Foreskin fibroblast (primary cell): ENCODE measurements at places on chromosomes 4 and X.

GRCh38 chrX:118824173-118824730, 628 bp downstream of the ZCCHC12 start:
- DNase-seq = no peak

DNA sequence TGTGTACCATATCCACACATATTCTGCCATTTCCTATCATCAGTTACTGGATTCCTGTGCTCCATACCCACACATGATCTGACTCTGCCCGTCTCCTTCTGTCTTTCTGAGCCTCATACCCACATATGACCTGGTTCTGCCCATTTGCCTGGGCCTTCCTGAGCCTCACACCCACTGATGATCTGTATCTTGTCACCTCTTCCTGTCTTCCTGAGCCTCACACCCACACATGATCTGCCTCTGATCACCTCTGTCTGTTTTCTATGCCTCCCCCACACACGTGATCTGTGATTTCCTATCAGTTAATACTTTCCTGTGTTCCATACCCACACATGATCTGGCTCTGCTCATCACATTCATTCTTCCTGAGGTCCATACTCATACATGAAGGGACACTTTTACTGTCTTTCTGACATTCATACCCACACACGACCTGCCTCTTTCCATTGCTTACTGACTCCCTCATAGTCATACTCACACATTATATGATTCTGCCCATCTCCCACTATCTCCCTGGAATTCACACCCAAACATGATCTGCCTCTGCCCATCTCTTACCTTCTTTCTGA, 32.5 kb downstream of the SCML1 start:
- DNase-seq = no peak

DNA sequence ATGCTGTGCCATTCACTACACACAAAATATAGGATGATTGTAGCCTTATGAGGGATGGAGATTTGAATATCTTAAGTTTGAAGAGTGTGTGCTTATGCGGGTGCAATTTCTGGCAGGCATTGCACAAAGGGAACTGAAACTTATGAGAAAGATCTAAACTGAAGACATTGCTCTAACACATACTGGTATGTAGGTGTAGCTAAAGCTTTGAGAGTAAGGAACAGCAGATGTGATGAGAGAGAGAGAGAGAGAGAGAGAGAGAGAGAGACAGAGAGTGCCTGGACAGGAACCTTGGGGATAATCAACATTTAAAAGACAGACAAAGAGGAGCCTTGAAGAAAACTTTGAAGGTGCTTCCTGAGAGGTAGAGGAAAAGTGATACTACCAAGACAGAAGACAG, 379.7 kb downstream of the SPRY1 start:
- DNase-seq = no peak

DNA sequence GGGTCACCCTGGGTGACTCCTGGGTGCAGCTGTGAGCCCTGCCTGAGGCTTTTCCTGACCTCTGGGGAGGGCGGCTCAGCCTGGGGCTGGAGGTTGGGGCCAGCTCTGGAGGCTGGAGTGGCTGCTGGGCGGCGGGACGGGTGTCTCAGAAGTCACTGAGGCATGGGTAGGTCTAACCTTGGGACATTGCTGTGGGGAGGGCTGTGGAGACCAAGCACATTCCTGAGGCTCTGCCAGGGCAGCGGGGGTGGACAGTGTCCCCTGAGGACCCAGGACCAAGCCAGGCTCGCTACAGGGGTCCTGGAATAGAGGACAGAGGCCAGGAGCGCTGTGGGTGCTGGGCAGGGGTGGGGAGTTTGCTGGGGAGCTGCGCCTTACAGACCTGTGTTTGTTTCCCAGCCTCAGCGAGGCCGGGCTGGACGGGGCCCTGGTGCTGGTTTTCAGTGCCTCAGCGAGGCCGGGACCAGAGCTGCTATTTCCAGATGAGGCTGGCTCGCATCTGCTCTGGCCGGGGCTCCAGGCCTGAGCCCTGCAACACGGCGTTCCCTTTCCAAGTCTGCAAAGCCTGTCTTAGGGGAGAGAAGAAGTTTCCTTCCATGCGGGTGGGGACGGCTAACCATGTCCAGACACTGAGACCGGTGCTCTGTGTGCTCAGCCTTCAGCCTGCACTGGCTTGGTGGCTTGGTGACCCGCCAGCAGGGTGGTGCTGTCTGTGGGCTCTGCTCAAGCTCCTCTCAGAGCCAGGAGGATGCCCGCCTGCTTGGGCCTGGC, 3.0 kb upstream of the SLC25A6 start:
- no peak for DNase-seq

DNA sequence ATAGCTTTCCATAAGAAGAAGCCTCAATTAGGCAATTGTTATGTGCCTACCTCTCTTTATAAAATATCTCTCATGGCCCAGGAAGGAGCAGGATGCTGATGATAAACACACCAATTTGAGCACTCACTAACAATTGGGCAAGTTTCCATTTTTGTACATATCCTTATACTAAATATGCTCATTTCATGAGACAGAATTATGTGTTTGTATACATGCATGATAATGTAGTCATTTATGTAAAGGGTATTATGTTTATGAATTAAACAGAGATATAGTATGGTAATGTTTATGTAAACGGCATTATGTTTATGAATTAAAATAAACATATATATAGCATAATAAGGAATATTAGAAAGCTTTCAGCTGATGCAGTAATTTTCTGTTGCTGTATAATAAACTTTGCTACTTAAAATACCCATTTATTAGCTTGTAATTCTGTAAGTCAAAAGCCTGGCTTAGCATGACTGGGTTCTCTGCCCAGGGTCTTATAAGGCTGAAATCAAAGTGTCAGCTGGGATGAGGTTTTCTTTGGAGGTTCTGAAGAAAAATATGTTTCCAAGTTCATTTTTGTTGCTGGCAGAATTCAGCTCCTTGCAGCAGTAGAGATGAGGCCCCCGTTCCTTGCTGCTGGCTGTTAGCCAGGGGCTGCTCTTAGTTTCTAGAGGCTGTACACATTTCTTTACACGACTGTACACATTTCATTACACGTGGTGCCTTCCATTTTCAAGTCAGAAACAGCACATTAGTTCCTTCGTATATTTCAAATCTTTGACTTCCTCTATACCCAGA, 89.0 kb downstream of the GLRA2 start:
- DNase-seq = no peak

- peak; percentile 41 for DNase-seq
Observed at GRCh38 chr4:119478446-119479179, 150.0 kb downstream of the PDE5A start.

DNA sequence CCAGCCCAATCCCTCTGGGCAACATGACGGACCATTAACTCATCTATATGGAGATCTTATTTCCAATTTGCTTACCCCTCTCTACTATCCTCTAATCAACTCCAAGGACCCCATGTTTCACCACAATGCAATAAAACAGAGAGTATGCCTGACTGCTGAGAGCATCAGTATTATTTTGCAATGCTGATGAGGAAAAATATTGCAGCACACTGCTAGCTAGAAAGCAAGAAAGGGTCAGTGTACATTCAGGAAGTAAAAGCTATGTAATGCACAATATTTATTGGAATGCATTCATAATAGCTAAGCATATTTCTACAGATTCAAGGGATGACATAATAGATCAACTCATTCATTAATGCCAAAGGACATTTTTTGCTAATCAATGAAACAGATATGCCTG, 33.2 kb downstream of the ARAP2 start:
- DNase-seq = no peak
